Activated CD8-positive, alpha-beta memory T cell treated with anti-CD3 and anti-CD28 coated beads for 4 hours (primary cell): ENCODE measurements at places on chromosomes 3 and 15.

DNA sequence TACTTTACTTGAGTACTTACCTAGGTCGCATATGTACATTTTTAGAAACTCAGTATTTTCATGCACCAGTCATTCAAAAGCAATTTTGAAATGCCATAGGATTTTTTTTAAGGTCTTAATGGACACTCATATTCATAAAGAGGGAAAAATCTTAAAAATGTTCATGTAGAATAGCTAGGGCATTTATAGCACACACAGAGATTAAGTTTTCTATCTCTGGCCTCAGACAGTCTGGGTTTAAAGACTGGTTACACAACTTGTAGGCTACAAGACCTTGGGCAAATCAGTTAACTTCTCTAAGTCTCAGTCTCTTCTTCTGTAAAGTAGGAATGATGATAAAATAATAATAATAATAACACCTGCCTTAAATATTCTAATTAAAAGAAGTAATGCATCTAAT is 48.5 kb upstream of the UBP1 start:
- DNase-seq: no peak

- DNase-seq: no peak
These were observed 376.8 kb upstream of the C2CD4B start for GRCh38 chr15:62541846-62542245.

DNA sequence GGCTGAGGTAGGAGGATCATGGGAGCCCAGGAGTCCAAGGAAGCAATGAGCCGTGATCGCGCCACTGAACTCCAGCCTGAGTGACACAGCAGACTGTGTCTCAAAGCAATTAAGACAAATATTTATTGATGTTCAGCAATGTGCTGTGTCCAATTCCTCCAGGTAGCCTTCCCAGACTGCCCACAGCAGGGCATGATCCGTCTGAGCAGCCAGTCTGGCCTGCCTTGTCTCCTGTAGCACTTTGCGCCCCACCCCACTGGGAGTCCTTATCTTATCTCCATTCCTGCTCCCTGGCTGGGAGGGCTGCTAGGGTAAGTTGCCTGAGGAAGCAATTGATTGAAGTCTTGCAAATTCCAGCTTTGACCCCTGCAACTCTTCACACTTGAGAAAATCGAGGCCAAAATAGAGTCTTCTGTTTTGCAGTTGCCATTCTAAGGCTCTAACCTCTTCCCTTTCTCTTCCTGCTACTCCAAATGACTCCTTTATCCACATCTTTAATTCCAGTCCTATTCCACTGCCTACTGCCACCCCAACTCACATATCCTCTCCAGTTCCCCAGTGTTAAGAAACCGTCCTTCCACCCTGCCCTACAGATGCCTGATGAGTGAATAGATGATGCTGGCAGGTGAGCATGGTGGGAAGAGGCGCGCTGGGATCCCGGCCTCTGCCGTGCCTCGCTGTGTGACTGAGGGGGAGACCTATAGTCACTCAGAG is 26.9 kb upstream of the LCTL start:
- DNase-seq: no peak

GRCh38 chr3:112560721-112561483 is 860 bp downstream of the ATG3 start:
- DNase-seq: peak; percentile 45

- no peak for DNase-seq
These were observed 3.7 kb downstream of the ACVR2B start for GRCh38 chr3:38457111-38458003.

DNA sequence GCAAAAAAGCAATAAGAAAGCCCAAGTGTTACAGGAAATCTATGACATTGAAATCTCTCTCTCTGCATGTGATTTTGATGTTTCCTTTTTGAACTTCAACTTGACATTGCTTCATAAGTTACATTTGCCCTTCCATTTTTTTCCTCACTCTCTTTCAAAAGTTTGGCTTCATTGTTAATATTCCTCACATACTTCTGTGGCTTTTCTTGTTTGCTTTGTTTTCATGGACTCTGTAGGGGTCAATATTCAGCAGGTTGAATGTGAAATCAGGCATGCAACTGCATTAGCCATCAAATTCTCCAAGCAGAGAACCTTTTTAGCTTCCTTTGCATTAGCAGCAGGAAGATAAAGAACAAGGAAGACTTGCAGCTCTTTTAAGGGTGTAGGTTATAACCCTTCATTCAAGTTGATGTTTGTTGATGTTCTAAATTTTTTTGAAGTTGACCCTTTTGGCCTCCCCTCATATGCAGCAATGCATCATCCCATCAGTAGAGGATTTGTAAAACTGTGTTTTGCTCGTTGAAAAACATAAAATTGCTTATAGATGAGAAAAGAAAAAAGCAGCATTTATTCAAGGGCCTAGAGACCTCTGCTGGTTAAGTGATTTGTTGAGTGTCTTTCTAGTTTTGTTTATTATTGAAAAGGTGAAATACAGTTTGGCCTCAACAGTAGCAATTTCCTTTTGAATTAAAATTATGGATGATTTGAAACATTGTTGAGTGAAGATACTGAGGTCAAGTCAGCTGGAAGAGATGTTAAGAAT is 211.4 kb downstream of the IL5RA start:
- DNase-seq: no peak

DNA sequence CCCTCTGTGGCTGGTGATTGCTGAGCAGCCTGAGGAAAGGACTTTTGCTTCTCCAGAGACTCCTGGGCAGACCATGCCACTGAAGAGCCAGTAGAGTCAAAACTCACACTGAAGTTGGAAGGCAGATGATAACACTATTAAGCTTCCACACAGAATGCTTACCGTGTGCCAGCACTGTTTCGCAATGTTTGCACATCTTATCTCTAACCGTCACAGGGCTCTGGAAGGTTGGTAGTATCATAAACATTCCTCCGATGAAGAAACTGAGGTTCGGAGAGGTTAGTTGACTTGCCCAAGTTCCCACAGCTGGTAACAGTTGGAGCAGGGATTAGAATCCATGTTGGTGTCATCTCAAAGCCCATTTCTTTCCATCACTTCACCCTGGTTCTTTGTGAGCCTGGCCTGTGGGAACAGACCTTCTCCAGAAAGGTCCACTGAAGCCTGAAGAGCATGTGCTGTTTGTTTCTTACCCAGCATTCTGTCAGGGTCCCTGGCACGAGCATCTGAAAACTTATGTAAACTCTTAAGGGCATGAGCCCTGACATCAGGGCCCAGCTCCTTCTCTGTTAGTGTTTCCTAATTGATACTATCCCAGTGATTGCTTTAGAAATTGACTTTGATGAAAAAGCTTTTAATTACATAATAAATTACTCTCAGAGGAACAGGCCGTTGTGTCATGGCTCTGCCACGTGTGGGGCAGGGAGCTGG is 77.0 kb upstream of the PRR23C start:
- DNase-seq: no peak

GRCh38 chr3:176590722-176591121 is 606.6 kb downstream of the TBL1XR1 start:
- DNase-seq: no peak

GRCh38 chr3:59580996-59581395 is 531.2 kb upstream of the CFAP20DC start:
- DNase-seq: no peak

- no peak for DNase-seq
These were observed 40.2 kb downstream of the C3orf85 start for GRCh38 chr3:109176726-109177125.

- no peak for DNase-seq
These were observed 22.0 kb downstream of the USP3 start for GRCh38 chr15:63526401-63526800.

- no peak for DNase-seq
These were observed 20.8 kb downstream of the FAM174B start for GRCh38 chr15:92634671-92635201.

- no peak for DNase-seq
These were observed 280.2 kb downstream of the SHQ1 start for GRCh38 chr3:72568083-72568482.

- DNase-seq: no peak
These were observed 25.1 kb upstream of the UTS2B start for GRCh38 chr3:191355406-191355805.

DNA sequence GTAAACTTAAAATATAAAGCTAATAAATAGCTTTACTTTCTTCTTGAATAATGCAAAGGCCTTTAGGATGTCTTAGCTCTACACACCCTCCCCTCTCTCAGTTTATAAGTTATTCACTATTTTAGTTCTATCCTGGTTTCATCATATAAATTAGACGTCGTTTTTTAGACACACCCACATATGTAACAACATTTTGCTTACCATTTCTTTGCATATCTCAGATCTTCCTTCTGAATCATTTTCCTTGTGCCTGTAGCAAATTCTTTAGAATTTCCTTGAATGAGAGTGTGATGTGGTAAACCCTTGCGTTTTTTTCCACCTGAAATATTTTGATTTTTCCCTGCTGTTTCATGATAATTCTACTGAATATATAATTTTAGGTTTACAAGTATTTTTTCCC is 2.5 kb upstream of the DAZL start:
- no peak for DNase-seq

- DNase-seq: no peak
These were observed 33.1 kb upstream of the GLCE start for GRCh38 chr15:69127306-69127705.

DNA sequence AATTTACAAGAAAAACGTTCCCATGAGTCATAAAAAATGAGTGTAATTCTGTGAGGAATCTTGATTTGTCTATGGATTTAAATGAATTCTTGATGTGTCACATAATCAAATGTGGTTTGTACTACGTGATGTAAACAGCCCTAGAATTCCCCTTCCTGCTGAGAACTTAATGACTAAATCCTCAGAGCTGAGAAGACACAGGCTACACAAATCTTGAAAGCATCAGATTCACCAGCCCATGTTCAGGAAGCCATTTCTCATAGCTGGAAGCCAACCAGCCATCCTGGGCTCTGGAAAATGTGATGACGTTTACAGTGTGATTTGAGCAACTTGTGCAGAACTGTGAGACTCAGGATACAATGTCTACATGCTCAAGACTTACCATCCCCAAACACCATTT is 193.7 kb upstream of the MME start:
- DNase-seq: no peak

GRCh38 chr15:25094066-25094465 is 139.3 kb downstream of the SNRPN start:
- DNase-seq: no peak

GRCh38 chr3:102443021-102443420 is 8.2 kb downstream of the ZPLD1 start:
- DNase-seq: no peak

DNA sequence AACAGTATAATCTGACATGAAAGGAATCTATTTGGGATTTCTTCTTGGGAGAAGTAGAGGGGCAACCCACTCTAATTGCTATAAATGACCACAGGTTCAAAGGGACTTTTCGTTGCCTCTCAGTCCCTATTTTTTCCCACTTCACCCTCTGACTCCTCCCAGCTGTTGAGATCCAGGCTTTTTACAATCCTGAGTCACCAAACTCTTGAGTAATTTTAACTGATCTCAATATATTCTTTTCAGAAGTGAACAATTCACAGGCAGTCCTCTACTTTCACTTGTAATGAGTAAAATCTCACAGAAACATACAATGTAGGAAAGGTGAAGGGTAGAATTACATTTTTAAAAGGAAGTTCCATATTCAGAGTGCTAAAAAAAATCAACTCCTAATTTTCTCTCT is 44.6 kb downstream of the EIF4E3 start:
- DNase-seq: no peak
